Stimulated activated naive CD8-positive, alpha-beta T cell treated with anti-CD3 and anti-CD28 coated beads, Interleukin-15, amount 100 ng/mL, for 72 hours (primary cell): ENCODE measurements at places on chromosomes 2 and 18.

DNA sequence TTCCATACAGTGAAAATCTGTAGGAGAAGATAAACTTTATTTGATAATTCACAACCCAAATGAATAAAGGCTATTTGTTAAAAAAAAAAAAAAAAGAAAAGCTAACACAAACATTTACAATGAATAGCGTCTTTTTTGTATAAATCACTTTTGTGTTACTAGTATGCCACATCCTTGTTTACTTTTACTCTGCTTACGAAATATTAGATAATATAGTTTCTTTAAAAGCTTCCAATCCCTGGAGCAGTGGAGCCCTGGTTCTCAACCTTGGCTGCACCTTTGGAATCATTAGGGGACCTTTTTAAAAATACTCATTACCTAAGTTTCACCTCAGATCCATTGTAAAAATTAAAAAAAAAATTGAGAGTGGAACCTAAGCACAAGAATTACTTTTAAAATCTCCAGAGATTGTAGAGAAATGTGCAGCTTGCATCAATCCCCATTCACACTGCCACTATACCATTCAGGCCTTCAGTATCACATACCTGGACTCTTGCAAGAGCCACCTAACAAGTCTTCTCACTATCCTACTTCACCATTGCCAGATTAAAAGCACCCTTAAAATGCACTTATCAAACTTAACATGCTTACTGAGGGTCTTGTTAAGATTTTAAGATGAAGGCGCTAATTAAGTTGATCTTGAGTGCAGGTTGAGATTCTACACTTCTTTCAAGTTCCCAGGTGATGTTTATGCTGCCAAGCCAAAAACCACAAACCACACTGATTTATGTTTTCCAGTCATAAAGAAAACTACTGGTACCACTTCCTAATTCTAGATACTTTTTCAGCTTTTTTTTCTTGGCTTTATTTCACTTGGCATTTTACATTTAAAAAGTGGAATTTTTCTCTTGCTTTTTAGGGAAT, 59.7 kb upstream of the ZC3H15 start:
- DNase-seq: peak; percentile 5

DNA sequence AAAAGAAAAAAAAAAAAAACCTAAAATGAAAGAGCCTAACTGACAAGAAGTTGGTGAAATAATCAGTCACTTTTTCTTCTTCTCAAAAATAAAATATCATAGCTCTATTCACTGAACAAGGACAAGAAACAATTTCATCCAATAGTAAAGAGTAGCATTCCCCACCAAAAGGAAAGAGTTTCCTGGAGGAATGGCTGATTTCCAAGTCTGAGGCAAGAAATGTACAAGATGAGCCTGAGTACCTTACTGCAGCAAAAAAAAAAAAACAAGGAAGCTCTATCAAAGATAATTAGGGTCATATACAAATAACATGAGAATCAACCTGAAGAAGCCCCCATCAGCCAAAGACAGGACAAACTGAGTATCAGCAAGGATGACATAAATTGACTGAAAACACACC, 11.5 kb downstream of the ROCK1 start:
- DNase-seq: no peak

GRCh38 chr2:217247476-217247875, 387.6 kb upstream of the TNP1 start:
- DNase-seq: no peak

DNA sequence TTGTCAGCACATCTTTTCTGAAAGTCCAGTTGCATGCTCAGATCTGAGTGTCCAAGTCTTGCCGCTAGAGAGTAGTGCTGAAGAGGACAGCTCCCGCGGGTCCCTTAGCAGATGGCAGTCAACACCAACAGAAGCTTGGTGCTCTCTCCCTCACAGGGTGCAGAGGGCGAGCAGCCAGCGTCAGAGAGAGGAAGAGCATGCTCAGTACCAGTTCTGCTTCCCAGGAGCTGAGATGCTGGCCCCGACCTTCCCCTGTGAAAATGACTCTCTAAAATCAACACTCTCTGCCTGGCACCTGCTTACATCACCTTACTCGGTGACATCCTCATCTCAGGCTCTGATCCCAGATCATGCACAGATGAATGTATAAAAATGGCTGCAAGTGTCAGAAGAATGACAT, 86.0 kb upstream of the TWIST2 start:
- DNase-seq: no peak

GRCh38 chr2:23492921-23493320, 107.9 kb downstream of the KLHL29 start:
- DNase-seq: no peak

DNA sequence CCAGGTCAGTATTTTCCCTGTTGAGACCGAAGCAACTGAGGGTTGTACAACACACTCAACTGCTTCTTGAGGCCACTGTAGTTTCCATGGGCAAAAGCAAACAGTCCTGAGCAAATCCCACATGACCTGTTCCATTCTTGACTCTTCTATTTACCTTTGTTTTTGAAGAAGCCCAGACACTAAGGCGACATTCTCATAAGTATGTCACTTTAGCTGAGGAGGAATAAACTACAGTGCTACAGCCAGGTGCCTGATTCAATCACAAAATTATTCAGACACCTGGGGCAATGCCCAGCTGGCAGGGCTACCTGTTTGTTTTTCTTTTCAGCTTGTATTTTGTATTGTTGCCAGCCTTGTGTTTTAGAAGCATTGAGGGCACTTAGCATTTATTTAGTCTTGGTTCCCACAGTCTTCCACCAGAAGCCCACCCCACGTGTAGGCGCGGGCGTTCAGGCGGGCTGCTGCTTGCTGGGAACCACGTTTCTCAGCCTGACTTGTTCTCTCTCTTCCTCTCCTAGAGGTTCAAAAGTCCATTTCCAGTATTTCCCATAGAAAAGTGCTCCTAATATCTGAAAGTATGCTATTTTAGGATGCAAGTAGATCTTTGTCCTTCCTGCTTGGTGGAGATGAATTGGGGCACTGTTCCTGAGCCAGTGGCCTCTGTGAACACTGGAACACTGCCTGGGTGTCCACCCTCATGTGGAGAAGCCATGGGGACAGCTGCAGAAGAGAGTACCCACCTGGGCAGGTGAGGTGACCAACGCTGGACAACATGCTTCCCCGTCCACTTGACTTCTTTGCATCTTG, 99.0 kb upstream of the COPS8 start:
- no peak for DNase-seq

DNA sequence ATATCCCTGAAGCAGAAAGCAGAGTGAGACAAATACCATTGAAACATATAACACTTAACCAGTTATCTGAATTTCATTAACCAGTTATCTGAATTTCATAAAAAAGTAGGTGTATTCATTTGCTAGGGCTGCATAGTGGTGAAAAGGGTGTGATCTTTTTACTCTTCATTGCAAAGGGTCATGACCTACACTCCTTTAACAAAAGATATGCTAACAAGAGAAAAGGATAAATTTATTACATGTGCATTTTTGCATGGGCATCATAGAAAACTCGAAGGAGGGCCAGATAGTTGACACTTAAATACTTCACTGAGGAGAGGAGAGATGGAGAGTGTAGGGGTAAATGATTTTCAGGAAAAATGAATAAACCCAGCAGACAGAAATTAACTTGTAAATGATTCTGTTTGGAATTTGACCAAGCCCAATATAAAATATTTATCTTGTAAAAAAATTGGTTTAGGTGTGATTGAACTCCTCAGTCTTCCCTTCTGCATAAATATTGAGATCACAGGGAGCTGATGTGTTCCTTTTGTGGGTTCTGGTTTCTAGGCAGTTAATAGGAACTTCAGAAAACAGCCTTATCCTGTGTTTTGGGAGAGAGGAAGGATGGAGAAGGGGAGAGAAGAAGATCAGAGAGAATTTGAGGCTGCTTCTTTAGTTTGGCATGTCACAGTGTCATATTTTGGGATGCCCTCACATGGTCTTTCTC, 372.5 kb upstream of the SYT4 start:
- no peak for DNase-seq

- no peak for DNase-seq
These were observed 205.3 kb downstream of the ANAPC1 start for GRCh38 chr2:111678651-111679050.

DNA sequence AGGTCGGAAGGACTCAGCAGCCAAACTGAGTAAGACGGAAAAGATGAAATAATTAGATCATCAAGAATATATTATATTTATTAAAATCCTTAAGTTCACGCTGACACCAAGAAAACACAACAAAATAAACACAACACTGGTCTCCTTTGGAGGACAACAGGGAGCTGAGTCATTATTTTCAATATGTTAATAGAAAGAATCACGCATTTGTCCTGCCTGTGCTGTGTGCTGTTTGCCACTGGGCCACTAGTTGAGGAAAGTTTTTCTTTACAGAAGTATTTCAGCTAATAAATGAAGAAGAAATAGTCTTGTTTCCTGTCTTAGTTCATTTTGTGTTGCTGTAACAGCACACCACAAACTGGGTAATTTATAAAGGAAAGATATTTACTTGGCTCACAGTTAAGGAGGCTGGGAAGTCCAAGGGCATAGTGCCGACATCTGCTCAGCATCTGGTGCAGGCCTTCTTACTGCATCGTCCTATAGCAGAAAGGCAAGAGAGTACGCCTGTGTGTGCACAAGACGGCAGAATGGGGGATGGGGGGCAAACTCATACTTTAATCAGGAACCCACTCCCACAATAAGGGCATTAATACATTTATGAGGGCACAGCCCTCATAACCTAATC, 88.0 kb downstream of the TCF7L1 start:
- DNase-seq: no peak

- no peak for DNase-seq
These were observed 89.7 kb upstream of the YWHAQ start for GRCh38 chr2:9720352-9721093.
